Bronchial epithelial cell (primary cell): ENCODE measurements at places on chromosomes 2 and 18.

GRCh38 chr2:230347659-230348305, 20.8 kb downstream of the SP140L start:
- DNase-seq = peak; percentile 33

DNA sequence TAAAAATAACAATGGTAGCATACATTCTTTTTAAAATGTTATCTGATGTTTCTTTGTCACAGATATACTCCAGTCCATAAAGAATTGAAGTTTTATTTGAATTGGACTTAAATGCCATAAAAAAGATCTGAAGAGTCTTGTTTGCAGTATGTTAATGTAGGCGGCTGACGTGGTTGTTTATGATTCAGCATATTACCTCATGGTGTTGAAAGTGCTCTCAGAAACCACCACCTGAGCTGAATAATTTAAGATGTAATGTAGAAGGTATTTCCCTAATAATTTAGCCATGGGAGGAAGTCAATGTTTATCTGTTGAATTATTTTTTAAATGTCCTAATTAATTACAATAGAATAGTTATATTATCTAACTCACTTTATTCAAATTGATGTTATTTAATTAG, 58.6 kb upstream of the CHN1 start:
- peak; percentile 94 for DNase-seq

- no peak for DNase-seq
Measured at GRCh38 chr2:60230596-60230995, 322.9 kb downstream of the BCL11A start.

- DNase-seq = no peak
Measured at GRCh38 chr18:35122586-35123224, 81.5 kb downstream of the MAPRE2 start.

GRCh38 chr2:80141007-80141726, 163.4 kb downstream of the LRRTM1 start:
- DNase-seq = no peak

DNA sequence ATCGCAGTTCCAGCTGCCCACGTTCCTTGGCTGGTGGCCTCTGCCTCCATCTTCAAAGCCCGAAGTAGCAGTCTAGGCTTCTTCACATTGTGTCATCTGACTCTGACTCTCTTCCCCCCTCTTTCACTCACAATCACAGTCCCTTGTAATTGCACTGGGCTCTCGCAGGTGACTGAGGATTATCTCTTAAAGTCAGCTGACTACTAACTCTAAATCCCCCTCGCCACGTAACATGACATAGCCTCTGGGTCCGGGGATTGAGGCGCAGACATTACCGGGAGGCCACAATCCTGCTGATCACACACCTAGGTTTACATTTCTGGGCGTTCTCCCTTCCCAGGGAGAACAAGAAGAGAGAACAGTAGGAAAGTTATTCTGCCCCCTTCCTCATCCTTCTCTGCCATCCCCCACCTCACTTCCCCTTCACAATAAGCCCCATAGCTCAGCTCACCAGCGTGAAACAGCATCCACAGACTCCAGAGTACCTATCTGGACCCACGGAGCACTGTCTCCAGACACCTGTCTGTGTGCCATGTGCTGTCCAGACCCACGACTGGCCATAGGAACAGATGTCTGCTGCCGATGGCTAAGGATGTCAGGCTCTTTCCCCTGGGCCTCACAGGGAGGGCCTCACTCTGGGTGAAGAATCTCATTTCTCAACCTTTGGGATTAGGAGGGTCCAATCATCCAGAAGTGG, 64.3 kb upstream of the FZD7 start:
- DNase-seq = no peak

DNA sequence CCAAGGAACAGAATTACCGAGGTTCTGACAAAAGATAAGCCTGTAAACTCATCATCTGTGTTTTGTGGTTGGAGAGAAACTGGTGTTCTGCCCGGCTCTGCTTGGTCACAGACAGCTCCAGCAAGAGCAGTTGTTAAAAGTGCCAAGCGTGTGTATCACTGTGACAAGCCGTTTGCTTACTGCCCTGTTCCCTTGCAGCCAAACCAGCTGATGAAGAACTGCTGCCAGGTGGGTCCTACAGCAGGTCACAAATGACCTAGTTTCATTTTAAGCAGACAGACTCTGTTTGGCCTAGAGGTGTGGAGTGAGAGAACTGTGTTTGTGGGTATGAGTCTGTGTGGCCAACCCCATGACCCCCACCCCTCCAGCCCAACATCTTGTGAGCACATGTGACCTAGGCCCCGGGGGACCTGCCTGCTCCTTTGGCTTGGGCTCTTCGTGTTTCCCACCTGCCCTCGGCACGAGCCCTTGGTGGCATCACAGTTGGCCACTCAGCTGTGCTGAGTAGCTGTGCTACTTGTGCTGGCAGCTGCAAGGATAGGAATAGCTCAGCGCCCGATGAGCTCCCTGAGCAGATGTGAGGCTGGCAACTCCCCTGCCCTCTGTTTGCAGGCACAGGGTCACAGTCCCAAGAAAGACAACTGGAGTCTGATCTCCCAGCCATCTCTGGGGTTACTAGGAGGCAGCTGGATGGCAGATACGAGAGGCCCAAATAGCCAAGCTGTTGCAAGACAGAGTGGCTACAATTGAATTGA, 9.7 kb downstream of the OXER1 start:
- no peak for DNase-seq

DNA sequence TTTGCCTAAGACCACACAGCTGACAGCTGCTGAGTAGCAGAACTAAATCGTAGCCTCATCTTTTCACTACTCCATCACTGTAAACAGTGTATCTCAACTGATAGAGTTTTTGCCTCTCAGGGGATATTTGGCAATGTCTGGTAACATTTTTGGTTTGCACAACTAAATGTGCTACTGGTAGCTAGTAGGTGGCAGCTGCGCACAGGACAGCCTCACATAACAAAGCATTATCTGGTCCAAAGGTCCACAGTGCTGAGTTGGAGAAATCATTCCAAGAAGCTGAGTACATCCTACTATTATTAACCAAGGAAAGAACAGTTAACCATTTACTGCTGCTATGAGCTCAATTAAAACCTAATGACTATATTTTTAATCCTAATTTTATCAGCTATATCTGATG, 6.1 kb upstream of the CCDC102B start:
- no peak for DNase-seq

DNA sequence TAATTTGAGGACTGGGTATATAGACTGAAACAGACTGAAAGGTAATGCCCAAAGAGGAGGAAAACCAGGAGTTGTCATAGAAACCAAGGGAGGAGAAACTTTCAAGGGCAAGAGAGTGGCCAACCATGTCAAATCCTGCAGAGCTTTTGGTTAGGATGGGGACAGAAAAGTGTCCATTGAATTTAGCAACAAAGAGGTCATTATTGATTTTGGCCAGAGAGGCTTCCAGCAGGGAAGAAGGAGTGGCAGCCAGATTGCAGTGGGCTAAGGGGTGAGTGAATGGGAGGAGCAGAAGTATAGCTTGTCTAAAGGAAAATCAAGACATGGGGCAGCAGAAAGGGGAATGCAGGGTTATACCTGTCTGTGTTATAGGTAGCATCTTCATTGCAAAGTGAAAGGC, 194.0 kb downstream of the CAMKMT start:
- no peak for DNase-seq

- DNase-seq = peak; percentile 76
Measured at GRCh38 chr2:10408649-10409579, 39.2 kb downstream of the ODC1 start.
